ENCODE measurements at places on chromosomes 1 and 21.

DNA sequence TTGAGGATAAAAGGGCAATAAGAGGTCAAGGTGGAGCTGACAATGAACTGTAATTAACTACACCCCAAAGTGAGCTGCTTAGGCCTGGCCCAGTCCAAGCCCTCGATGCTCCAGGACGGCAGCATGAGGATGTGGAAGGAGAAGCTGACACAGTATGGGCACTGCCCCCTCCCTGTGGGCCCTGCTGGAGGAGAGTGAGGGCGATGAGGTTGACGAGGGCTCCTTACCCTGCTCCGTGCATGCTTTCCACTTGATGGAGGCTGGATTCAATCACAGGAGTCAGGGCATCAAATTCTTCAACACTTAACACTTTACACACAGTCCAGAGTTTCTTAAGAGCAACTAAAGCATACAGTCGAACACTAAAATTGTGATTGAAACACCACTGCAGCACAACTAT lies 32.4 kb downstream of the COA6 start:
- DNase-seq, result no peak

- DNase-seq, result no peak
Measured at GRCh38 chr21:34894401-34894800, 154.7 kb downstream of the RUNX1 start.

- no peak for DNase-seq
Measured at GRCh38 chr1:181398544-181398943, 84.8 kb upstream of the CACNA1E start.

GRCh38 chr1:244897476-244898254 lies 33.3 kb upstream of the HNRNPU start:
- no peak for DNase-seq

GRCh38 chr1:243672539-243673074 lies 177.4 kb downstream of the AKT3 start:
- no peak for DNase-seq

DNA sequence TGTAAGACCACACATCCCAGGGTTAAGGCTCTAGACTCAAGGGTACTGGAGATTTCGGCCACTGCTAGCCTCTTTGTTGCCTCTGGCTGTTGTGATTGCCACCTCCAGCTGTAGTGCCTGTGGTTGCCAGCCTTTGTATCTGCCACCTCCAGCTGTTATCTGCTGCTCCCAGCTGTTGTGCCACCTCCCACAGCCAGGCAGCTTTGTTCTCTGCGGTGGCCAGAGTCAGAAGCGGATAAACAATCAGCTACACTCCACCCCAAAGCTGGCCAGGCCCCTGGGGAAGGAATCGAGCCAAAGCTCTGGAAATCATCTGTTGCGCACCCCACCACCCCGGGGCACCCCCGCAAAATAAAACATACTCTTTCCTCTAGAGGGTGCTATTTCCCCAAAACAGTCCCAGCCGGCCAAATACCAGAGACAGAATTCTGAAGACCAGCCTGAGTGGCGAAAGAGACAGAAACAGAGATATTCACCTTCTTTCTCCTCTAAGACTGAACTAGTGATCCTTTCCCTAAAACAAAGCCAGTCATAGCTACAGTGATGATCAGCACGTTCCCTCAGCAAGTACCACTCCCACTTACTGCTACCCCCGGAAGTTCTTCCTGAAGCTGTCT lies 14.8 kb upstream of the PIGM start:
- DNase-seq, result no peak

- no peak for DNase-seq
Measured at GRCh38 chr1:71717186-71717585, 565.2 kb downstream of the NEGR1 start.

- DNase-seq, result no peak
Measured at GRCh38 chr1:31855038-31855845, 39.4 kb upstream of the SPOCD1 start.

Measured in type B pancreatic cell (in vitro differentiated cells).